ENCODE measurements at places on chromosomes 16 and 17.

DNA sequence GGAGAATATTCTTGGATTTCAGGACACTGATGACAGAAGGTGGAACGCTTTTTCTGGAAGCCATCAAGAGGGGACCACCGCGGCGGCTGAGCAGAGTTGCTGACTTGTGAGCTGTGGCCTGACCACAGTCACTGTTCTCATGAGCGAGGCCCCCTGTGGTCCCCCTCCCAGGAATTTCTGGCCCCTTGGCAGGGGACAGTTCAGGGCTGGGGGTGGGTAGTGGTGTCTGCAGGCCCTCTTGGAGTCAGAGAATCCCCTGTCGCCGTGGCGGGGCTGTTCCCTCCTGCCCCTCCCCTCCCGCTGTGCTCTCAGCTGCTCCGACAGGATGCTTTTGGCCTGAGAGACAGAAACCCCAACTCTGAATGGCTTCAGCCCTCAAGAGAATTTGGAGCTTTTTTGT, 292.0 kb downstream of the SEC14L1 start:
- no peak for DNase-seq

GRCh38 chr16:30068750-30069610, 3.4 kb downstream of the ALDOA start:
- DNase-seq = peak; percentile 39

- no peak for DNase-seq
Measured at GRCh38 chr17:33679595-33679994, 386.5 kb upstream of the ASIC2 start.

DNA sequence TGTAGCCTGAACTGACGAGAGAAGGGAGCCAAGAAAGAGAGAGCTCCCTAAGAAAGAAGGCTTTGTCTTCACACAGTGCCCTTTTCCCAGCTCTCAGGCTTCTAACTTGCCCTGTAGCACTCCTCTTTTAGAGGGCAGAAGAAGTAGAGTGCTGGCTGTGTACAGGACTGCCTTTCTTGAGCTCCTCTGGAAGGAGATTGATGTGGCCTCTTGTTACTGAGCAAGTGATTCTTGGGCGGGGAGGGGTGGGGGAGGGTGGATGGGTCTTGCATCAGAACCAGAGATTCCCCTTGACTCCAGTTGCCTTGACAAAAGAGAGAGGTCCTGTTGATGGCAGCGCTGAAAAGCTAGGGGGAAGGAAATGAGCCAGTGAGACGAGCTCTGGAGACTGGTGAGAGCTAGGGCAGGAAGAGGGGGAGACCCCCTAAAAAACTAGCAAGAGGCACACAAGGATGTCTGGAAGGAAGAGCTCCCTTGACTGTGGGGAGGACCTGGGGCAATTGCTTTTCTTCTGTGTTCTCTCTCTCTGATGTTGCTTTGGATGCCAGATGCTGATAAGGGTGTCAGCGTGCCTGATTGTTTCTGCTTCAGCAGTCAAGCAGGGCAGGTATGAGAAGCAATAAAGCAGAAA, 18.4 kb downstream of the GPR179 start:
- DNase-seq = no peak

DNA sequence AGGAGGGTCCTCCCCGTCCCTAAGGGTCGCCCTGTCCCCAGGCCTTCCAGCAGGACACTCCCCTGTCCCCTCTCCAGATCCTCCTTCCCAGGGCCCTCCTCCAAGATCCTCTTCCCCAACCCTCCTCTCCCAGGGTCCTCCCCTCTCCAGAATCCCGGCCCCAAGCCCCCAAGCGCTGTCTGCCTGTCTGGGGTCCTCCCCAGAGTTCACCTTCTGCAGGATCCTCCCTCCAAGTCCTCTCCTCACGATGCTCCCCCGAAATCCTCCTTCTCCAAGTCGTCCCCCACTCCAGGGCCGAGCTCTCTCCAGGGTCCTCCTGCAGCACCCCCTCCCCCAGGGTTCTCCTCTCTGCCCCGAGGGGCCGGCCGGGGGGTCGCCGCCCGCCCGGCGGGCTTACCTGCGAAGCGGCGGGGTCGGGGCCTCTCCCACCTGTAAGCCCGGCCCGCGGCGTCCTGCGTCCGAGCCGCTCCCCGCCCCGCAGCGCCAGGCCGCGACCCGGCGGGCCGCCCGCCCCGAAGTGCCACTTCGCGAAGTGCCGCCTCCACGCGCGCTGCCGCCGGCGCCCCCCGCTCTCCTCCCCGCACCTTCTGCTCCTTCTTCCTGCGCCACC, 678 bp upstream of the BAIAP2 start:
- DNase-seq = no peak

GRCh38 chr16:85735225-85735635, 15.7 kb downstream of the C16orf74 start:
- DNase-seq = peak; percentile 26

DNA sequence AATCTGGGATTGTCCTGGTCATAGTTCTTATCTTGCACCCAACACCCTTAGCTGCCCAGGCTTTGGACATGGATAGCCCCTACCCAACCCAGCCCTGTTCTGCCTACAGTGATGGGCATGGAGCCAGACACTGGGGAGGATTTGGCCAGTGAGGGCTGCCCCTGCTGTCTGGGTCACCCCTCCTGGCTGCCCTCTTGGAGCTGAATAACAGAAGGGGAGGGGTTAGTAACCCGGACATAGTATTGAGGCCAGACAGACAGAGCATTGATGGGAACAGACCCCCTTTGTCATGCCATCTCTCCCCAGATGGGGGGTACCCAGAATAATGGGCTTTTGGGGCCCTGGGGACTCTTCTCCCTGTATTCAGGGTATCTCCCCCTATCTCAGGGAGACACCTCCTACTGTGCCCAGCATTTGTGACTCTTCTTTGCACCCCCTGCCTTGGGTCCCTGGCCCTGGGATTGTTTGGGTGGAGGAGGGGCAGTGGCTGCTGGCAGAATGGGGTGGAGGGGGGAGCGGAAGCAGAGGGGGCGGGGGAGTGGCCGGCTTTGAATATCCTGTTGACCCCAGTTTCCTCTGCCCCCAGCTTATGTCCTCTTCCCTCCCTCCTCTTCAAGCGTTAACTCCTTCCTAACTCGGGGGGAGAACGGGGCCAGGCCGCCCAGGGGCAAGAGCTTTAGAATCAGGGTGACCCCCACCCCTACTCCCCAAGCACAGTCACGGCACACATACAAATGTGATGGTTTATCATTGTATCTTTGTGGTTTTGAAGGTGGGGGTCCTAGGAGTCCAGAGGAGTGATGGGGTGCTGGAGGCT, 17.0 kb downstream of the GJD3 start:
- no peak for DNase-seq

DNA sequence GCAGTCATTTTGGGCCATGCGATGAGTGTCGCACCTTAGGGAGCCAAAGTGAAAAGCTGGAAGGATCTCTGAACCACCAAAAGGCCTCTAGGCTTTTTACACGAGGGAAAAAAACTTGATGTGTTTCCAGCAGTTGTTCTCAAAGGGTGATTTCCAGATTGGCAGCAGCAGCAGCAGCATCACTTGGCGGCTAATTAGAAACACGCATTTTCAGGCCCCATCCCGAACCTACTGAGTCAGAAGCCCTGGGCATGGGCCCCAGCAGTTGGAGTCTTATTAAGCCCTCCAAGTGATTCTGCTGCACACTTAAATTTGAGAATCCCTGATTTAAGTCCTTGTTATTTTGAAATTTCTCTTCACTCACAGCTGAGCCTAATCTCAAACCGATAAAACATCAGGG, 25.3 kb upstream of the PYY start:
- no peak for DNase-seq

DNA sequence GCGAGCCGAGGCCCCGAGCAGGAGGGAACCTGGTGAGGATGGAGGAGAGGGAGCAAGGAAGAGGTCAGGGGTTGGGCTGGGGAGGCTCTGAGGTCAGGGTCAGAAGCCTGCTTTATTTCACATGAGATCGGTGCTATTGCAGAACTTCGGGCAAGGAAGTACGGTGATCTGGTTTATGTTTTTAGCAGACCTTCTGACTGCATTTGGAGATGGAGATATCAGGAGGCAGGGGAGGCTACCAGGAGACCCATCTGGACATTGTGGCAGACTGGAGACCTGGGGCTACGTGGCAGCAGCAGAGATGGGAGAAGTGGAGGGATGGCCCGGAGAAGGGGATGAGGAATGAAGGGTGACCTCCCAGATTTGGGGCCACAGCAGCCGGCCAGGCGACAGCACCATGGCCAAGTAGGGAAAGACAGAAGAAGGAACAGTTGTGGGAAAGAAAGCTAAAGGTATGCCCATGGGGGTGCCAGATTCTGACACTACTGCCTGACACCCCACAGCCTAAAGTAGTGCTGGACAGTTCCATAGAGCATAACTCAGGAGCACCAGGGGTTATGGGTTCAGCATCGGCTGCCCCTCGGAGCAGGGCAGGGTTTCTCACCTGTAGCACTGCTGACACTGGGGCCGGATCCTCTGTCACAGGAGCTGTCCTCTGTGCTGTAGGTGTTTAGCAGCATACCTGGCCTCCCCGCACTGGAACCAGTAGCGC, 7.4 kb downstream of the CACNG4 start:
- no peak for DNase-seq

DNA sequence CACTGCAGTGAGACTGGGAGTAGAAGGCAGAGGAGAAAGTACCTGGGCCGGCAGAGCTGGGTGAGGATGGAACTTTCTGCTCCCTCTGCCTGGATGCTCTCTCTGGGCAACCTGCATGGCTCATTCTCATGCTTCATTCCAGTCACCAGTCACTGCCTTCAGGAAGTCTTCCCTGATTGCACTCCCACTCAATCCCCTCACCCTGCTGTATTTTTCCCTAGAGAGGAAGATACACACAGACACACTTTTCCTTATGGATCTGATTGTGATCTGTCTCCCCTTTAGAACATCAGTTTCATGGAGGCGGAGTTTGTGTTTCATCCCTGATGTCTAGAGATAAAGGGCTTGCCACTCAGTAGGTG, 44.9 kb downstream of the MEAK7 start:
- no peak for DNase-seq

- DNase-seq = no peak
Measured at GRCh38 chr17:43410557-43411368, 12.0 kb downstream of the ARL4D start.

DNA sequence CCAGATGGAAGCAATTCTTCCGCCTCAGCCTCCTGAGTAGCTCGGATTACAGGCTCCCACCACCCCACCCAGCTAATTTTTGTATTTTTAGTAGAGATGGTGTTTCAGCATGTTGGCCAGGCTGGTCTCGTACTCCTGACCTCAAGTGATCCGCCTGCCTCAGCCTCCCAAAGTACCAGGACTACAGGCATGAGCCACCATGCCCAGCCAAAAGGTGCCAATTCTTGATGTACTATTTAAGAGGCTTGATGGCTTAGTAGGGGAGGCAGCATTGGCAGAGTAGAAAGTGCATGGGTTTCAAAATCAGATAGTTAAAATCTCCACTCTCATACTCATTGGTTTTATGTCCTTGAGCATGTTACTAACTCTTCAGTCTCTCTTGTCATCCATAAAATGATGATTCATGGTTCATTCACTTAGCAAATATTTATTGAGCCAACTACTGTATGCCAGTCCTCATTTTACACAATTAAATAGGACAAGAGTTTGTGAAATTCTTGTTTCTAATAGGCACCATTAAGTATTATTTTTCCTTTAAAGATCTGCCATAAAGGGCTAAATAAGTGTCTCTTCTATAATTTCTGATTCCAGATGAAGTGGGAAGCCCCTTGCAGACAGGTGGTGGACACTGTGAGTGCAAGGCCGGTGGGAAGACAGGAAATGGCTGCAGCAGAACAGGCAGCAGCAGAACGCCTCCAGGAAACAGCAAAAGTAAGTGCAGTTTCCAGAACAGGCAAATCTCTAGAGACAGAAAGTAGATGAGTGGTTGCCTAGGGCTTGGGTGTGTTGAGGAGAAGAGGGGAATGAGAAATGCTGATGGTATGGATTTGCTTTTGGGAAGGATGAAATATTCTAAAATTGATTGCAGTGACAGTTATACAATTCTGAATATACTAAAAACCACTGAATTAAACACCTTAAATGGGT, 8.2 kb upstream of the RPL27 start:
- no peak for DNase-seq

- no peak for DNase-seq
Measured at GRCh38 chr17:55423535-55423934, 1.9 kb upstream of the MMD start.

GRCh38 chr17:7480089-7480384, 606 bp upstream of the ZBTB4 start:
- no peak for DNase-seq

Data from central memory CD8-positive, alpha-beta T cell (primary cell).